Activated T-helper 1 cell treated with anti-CD3 and anti-CD28 coated beads, Interleukin-12 subunit alpha, Interleukin-12 subunit beta, Interleukin-2, Interleukin-4 antibody, amounts not matched to agents 30 ng/mL and 10 ng/mL and 1 ng/mL, durations not matched to agents 14 hours and 24 hours and 36 hours (primary cell): ENCODE measurements at places on chromosomes 3 and 15.

- no peak for DNase-seq
These were observed 3.9 kb upstream of the VILL start for GRCh38 chr3:37986479-37987314.

- DNase-seq: no peak
These were observed 12.0 kb downstream of the SAMMSON start for GRCh38 chr3:70011582-70011981.

- DNase-seq: no peak
These were observed 14.0 kb downstream of the FBXL22 start for GRCh38 chr15:63611177-63611576.

DNA sequence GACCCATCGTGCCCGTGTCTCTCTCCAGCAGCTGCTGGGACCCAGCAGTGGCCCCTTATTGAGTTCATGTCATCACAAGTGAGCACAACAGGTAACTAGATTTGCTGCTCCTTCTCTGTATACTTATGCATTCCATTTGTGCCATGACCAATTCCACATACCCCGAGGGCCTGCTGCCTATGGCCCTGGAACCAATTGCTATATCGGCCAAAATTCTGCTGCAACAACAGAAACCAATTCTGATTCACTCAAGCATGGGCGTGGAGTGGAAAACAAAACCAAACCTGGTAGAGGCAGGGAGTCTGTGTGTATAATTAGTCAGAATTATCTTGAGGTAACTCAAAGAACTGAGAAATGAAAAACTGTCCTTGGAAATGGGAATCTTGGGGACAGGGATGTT lies 516.6 kb downstream of the EPHB1 start:
- no peak for DNase-seq

- DNase-seq: no peak
These were observed 303.4 kb upstream of the DNAJC19 start for GRCh38 chr3:181292984-181293383.

GRCh38 chr3:71107926-71108325 lies 475.6 kb downstream of the FOXP1 start:
- DNase-seq: no peak

DNA sequence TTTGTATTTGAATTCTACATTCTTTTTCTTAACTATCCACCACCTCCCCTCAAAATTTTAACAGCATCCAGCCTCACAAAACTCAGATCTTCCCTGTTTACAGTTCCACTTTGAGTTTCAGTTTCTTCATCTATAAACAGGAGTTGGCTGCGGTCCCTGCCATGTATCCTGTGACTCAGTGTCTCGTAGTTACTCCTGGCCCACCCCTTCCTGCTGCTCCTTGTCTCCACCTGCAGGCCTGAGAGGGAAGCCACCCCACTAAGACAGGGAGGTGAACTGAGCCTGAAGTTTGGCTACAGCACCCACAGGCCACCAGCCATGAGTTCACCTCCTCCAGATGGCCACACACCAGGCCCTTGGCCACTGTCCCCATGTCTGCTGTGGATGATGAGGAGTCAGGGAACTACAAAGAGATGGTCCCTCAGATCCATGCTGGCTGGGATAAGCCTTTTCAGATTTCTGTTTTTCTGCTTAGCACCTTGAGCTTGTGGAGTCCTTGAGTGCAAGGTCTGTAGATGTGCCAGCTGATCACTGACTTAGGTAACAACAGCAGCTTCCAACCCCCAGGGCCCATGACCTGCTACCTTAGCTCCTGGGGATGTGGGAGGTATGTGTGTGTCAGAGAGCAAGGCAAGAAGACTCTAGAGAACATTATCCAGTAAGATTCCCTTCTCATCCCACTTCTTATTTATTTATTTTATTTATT lies 37.5 kb downstream of the CD86 start:
- peak; percentile 55 for DNase-seq

DNA sequence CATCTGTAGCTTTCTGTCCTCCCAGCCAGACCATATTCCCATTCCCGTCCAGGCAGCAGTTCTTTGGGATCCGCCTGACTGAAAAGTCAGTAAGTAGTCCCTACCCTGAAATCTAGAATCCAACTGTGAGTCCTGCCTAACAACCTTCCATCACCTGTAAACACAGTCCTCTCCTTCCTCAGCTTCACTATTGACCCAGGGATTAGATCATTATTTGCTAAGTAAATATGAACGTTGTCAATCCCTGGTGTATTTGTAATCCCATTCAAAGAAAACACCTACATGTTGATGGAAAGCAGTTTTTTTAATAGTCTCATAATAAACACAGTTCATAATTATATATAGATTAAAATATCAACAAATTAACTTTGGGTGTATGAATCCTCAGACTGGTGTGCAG lies 732 bp downstream of the SAXO2 start:
- no peak for DNase-seq

DNA sequence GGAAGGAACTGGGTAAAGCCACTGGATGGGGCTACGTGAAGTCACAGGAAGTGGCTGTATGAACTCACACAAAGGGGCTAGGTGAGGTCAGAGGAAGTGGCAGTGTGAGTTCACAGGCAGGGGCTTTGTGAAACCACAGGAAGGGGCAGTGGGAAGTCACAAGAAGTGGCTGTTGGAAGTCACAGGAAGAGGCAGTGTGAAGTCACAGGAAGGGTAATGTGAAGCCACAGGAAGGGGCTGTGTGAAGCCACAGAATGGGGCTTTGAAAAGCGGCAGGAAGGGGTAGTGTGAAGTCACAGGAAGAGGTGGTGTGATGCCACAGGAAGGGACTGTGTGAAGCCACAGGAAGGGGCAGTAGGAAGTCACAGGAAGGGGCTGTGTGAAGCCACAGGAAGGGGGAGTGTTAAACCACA lies 34.6 kb downstream of the GASK1A start:
- DNase-seq: no peak

GRCh38 chr15:78402061-78402610 lies 35.9 kb upstream of the IREB2 start:
- DNase-seq: no peak

DNA sequence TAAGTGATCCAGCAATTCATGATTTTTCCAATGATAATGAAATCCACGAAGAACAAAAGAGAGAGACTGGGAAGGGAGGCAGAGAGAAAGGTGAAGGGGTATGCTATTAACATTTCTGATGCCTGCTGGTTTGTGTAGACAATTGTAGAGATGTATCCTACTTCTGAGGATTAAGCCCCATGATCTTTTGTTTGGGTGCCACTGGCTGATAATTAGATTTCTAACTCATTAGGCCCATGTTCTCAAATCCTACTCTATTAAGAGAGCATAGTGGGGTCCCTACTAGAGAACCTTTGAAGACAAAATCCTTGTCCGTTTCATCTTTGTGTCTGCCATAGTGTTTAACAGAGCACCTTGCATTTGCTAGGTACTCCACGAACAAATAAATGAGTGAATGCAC lies 2.7 kb upstream of the GNB4 start:
- no peak for DNase-seq
